HuH-7 (cell line): ENCODE measurements at places on chromosomes 6 and 20.

DNA sequence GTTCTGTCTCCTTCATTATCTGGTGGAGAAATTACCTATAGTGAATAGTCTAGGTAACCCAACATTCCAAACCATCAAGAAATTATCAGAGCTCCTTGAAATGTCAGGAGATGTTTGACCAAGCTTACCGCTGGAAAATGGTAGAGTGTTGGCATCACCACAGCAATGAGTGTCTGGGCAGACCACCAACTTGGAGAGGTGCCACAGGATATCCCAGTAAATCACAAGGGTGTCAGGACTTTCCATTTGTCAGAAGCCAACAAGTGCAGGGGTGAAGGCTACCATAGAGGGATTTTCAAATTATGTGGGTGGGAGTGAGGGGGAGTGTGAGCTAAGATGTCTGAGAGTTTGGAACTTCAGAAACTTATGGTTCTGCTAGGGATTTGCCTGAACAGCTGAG, 73.2 kb downstream of the VGLL2 start:
- DNase-seq: no peak

DNA sequence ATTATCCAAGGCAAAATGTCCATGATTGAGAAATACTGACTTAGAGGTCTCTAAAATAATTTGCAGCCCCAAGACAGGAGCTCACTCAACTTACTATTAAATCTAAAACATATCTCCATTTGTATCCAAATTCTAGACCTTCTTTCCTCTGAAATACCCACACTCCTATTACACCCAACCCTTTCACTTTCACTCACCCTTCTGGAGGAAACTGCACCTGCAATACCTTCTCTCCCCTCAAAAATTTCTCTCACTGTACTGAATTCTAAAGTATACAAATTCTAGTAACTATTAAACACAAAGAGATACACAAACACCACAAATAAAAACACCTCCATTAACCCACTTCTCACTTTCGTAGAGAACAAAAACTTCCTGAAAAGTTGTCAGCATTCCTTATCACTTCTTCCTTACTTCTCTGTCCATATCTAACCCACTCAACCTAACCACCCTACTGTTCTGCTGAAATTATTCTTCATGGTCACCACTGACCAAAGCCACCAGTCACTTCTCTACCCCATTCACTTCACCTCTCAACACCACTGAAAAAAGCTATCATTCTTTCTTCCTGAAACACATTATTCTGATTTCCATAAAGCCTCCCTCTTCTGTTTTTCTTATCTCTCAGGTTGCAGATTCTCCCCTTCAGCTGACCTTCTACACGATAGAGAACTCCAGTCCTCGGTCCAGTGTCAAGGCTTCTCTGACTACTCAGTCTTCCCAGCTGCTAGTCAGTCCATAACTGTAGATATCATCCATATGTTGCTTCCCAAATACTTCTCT, 12.0 kb downstream of the LMBRD1 start:
- no peak for DNase-seq

DNA sequence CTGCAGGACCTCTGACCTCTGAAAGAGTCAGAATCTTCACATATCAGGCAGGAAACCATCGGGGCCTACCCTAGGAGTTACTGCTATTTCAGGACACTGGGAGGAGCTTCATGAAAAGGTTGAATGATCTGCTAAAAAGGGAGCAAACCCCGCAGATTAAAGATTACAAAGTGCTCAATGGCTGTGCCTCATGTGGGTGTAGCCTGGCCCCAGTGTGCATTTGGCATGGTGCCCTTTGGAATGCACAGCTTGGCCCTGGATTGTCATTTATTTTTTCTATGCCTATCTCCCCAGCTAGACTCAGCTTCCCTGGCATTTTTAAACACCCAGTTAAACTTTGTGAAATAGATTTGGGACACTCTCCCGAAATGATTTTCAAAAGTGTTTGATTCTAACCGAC, 368.5 kb upstream of the SPTLC3 start:
- no peak for DNase-seq

- DNase-seq: no peak
Observed at GRCh38 chr6:84902354-84902928, 138.0 kb upstream of the TBX18 start.

GRCh38 chr6:47357827-47358226, 48.1 kb upstream of the TNFRSF21 start:
- DNase-seq: no peak

GRCh38 chr20:2395136-2395535, 14.4 kb downstream of the TGM6 start:
- DNase-seq: no peak

DNA sequence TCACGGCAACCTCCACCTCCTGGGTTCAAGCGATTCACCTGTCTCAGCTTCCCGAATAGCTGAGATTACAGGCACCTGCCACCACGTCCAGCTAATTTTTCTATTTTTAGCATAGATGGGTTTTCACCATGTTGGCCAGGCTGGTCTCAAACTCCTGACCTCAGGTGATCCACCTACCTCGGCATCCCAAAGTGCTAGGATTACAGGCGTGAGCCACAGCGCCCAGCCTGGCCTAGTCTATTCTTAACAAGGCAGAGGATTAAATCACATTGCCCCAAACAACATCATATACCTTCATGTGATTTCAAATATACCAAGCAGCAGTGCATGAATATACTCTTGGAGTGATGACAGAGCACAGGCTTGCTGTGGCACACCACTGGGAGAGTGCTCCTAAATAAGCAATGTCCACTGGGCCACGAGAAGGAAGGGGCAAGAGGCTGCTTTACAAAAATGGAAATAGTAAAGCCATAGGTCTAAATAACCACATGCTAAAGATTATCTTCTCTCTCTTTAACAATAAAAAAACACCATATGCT, 76.6 kb upstream of the TULP1 start:
- DNase-seq: no peak

- DNase-seq: no peak
Observed at GRCh38 chr6:146277142-146277541, 248.3 kb downstream of the GRM1 start.

DNA sequence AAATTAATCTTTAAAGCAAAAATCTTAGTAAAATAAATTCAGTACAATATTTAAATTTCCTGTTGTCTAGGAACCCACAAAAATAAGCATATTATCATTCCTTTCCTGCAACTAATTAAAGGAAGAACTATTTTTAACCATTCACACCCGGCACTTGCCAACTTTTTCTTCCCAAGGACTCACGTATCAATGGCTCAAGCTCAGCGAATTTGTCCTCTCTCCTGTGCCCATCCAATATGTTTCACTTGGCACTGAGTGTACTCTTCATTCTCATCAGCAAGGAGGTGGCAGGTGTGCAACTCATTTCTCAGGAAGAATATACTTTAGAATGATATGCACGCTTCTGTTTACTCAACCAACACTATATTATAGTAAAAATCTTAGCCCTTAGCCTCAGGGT, 419.4 kb downstream of the C6orf118 start:
- DNase-seq: no peak

- DNase-seq: no peak
Observed at GRCh38 chr6:167091026-167091804, 31.7 kb upstream of the CCR6 start.

GRCh38 chr20:31602779-31603441, 2.2 kb upstream of the ID1 start:
- DNase-seq: no peak

DNA sequence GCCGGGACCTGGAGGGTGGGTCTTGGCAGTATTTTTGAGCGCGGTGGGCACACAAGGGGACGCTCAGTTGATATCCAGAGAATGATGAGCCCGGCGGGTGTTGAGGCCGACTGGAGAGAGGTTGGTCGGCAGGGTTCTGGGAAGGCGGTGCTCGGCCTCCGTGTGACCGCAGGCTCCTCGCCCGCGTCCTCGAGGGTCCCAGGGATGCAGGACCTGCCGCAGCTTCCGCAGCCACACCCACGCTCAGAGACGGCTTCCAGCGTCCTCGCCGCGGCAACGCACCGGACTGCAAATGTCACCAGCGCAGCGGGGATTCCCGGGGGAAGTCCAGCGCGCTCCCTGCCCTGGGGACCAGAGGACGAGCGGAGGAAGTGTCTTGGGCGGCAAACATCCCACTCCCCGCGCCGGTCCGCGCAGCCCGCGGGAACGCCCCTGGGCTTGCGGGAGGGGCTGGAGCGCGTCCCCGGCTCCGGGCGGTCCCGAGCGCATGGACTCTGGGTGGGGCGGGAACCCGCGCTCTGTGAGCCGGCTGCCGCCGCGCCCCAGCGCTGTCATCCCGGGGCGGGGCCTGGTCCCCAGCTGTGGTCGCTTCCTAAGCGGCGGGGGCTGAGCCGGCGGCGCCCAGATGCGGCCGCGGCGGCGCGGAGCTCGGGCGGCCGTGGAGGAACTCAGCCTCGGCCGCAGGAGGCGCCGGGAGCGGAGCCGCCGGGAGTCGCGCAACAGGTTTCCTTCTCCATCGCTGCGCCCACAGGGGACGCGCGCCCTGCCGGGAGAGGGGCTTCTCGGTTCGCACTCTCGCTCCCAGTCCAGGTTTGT, at the start of gene STX11:
TSS of gene STX11 (plus strand) at position 624 of the 816 bp plus-strand sequence. CDS start 36,111 bp downstream, outside the sequence.
- peak; percentile 67 for DNase-seq

DNA sequence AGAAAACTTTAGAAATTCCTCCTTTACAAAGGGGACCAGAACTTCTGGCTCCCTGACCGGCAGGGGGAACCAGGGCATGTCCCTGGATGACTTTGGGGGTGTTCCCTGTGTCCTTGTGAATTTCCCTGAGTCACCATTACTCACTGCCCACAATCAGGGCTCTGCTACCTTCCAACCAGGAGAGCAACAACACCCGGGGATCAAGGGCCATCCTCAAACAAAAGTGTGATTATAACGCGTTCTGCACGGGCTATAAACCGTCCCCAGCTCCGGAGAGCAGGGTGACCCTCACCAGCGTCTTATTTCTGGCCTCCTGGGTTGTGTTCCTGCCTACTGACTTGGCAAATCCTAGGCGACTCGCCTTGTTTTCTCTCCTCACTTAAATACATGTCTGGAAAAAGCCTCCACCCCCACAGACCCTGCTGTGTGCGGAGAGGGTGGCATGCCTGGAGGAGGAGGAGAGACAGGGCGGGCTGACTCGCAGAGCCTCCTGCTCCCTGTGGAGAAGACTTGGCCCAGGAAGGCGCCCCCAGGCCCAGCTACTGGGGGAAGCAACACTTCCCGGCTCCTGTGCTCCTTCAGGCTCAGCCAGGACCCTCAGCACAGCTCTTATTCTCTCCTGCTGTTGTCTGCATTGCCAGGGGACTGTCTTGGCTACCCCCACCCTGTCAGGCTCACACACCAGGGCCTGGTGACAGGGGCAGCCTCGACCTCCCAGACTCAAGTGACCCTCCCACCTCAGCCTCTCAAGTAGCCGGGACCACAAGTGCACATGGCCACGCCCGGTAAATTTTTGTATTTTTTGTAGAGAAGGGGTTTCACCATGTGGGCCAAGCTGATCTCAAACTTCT, 54.1 kb downstream of the FGD2 start:
- peak; percentile 68 for DNase-seq

GRCh38 chr6:162441991-162442390, 285.6 kb downstream of the PRKN start:
- DNase-seq: no peak

DNA sequence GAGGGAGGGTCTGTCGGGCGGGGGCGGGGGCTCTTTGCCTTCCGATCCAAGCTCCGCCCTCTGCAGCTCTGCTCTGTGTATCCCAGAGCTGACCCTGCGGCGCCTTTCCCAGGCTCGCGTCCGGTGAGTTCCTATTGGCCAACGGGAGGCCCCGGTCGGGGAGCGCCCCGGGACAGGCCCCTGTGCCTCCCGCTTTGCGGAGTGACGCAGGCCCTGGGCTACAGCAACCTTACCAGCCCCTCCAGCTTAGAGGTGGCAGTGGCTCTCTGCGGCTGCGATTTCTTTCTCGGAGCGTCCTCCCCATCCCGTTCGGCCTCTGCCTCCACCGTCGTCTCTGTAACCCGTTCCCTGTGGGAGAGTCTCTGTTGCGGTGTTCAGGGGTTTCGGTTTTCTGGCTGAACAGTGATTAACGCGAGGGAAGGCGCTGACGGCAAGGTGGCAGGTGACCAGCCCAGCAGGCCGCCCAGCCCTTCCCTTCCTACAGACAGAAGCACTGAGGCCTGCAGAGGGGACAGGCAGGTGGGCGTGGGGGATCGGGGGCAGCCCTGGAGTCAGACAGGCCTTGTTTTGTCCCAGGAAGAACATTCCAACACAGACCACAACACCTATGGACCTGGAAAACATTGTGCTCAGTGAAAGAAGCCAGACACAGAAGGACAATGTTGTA, 18.1 kb upstream of the CEBPB start:
- DNase-seq: peak; percentile 94

GRCh38 chr6:170233286-170234205, 57.3 kb downstream of the DLL1 start:
- DNase-seq: no peak

DNA sequence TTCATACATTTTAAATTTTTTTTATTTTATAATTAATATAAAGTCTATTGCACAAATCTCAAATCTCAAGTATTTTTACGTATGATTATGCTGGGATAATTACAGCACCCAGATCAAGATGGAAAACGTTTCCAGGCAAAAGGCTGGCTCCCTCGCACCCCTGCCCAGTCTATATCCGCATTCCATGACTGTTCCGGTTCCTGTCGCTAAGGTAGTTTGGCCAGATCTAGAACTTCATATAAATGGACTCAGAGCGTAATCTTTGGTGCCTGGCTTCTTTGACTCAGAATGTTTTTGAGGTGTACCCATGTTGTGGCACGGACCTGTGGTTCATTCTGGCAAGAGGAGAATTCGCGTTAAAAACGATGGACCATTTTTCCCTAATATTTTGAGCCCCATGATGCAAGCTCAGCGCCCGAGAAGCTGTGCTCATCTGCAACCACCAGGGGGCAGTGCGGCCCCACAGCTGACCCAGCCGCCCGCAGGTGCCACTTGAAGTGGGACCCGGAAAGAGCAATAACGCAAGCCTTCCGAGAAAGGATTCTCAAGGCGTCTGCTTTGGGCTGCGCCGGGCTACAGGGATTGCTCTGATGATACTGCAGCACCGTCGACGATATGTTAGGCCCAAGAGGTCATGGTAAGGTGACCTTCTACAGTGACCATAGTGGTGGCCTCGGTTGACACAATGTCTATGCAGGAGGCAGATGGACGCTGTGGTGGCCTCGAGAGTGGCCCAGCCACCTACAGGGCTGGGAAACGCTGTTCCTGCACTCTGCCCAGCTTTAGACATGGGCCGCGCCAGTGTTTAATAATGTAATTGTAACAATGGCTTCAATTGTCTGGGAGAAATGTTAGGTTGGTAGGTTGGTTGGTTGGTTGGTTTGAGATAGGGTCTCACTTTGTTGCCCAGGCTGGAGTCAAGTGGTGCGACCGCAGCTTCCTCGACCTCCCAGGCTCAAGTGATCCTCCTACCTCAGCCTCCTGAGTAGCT, 160.1 kb downstream of the ZMYND8 start:
- peak; percentile 77 for DNase-seq

DNA sequence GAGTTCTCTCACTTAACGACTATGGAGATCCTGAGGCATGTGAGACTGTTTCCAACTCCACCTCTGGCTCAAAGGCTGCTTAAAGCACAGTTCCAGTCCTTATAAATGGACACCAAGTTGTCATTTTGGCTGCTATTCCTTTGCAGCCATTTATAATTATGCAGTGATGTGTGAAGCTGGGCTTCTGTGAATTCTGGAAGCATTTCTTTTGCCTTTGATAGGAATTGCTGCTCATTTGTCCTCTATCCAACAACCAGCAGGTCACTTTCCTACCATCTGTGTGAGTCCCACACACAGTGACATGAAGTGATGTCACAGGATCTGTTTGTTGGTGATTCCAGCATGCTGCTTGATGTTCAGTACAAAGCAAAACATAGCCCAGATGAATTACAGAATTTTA, 28.5 kb upstream of the EFHC1 start:
- DNase-seq: no peak
